NCI-H526 (cell line): ENCODE measurements at places on chromosomes 3 and 15.

- DNase-seq, result no peak
These were observed 49.2 kb upstream of the RARB start for GRCh38 chr3:25378786-25379311.

DNA sequence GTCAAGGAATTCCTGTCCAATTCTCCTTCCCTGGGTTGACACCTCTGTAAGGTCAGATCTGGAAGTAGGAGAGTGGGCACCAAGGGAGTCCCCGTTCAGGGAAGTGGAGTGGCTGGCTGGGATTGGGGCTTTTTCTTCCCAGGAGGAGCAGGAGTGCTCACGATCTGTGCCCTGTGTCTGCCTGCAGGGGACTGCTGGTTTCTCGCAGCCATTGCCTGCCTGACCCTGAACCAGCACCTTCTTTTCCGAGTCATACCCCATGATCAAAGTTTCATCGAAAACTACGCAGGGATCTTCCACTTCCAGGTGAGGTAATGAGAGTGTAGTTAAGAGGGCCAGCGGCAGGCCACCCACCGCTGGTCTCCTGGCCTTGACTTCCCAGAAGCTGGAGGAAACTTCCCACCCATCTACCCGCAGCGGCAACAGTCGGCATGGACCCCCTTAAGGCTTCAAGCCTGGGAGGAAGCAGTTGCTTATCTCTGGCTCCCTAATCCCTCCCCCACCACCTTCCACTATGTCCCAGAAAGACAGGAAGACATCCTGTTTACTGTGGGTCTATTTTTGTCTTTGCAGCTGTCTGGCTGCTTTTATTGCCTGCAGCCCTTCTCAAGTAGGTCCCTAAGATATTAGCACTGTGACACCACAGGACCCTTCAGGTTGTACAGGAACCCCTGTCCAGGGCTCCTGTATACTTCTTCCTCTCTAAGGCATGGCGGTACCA, 26.8 kb downstream of the CAPN3 start:
- DNase-seq, result no peak

- DNase-seq, result no peak
These were observed 4.8 kb downstream of the CLN6 start for GRCh38 chr15:68224546-68225250.

DNA sequence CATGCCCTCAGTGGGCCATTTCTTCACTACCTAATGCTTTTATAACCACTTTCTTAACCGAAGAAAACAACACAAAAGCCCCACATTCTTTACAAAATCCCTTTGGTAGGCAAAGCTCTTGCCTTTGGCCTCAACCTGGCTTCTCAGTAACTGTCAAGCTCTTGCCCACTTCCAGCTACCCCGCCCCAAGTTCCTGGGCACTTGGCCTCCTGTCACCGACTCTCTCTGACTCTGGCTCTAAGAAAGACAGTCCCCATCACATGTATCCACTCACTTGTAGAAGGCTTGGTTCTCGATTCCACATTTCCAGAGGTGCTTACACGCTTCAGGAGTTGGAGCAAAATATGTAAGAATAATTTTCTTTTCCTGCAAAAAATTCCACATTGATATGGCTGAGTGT, 61.1 kb downstream of the WDR76 start:
- no peak for DNase-seq

- DNase-seq, result no peak
These were observed 222.4 kb downstream of the OXSM start for GRCh38 chr3:26012241-26012745.

DNA sequence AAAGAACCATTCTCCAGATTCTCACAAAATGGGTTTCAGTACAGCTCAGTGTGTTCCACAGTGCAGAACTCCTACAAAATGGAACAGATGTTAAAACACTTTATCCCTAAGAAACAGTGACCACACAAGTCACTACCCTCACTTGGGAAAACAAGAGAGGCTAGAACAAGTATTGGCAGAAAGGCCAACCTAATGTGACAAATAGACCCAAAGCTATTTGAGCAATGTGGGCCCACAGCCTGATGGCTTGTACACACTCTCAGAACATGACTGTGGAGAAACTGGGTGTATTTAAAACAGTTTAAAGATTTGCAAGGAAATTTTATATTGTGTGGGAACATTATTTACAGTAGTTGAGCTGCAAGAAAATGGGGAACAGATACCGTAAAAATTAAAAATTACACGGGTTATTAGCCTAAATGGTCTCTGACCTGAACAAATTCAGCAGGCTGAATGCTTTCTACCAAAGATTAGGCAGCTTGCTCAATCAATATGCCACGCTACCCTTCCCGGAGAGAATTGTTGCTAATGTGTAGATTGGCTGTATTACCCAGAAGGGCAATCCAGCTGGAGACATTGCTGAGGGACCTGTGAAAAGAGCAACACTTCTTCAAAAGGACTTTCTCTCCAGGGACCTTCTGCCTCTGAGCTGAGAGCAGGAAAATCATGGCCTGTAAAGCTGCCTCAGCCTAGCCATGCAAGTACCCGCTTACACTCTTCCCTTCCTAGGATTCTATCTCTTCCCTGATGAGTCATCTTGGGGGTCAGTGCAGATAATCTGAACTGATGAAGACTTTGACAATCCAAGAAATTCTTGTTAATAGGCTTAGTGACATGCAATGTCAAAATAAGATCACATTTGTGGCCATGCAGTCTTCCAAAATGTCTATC, 97.1 kb downstream of the STRIT1 start:
- no peak for DNase-seq

DNA sequence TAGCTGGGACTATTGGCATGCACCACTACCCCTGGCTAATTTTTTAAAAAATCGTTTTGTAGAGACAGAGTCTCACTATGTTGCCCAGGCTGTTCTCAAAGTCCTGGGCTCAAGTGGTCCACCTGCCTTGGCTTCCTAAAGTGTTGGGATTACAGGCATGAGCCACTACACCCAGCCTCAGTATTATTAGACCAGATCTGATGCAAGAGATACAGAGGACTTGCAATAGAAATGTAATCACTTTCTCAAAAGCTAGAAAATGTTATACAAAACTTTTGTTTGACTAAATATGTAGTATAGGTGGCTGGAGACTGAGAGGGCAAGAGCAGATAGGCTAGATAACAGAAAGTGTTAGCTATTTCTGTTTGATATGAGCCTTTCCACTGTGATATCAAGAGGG, 531.9 kb downstream of the SOX2 start:
- no peak for DNase-seq

GRCh38 chr3:4897765-4898453, 81.3 kb upstream of the BHLHE40 start:
- DNase-seq, result no peak

- no peak for DNase-seq
These were observed 16.0 kb downstream of the SLC51A start for GRCh38 chr3:196232154-196232881.

DNA sequence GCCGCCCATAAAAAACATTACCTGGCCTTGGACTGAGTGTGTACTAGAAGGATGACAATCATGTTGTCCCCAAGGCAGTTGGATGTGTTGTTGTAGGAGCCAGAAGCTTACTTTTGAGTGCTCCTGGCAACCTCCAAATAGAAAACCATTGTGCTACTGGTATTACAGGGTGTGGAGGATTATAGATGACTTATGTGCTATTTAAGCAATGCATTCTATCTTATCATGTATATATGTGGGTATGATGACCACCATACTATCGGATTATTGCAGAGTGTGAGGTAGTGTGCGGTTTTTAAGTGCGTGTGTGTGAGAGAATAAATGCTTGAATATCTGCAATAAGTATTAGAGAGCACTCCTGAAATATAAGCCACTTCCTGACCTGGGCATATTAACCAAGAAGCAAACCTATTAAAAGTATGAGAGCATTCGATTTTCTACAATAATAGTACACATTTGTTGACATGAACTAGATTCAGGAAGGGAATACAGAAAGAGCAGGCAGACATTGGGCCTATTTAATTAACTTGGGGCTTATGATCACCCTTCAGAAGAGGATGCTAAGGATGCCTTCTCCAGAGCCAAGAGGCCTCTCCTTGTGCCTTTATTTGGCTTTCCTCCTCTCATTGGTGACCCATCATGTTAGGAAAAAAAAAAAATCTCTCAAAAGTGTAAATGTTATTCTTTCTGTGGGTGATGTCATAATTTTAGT, 11.7 kb upstream of the MBNL1 start:
- no peak for DNase-seq

DNA sequence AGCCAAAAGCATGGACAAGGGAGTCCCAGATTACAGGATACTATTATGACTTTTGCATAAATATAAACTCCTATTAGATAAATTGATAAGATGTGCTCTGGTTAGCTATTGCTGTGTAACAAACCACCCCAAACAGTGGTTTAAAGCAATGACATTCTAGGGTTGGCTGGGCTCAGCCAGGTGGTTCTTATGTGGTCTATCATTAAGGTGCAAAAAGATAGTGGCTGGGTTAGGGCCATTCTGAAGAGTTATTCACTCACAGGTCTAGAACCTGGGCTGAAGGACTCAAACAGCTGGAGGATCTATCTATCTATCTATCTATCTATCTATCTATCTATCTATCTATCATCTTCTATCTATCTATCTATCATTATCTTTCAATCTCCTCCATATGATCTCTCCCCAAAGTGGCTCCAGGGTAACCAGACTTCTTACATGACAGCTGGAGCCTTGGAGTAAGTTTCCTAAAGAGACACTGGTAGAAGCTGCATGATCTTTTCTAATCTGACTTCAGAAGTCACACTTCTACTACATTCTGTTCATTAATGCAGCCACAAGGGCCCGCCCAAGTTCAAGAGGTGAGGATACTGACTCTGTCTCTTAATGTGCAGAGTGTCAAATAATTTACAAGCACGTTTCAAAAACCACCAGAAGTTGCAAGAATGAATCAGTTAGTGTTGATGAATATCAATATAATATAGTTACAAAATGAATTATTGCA, 74.9 kb upstream of the XCR1 start:
- DNase-seq, result no peak

DNA sequence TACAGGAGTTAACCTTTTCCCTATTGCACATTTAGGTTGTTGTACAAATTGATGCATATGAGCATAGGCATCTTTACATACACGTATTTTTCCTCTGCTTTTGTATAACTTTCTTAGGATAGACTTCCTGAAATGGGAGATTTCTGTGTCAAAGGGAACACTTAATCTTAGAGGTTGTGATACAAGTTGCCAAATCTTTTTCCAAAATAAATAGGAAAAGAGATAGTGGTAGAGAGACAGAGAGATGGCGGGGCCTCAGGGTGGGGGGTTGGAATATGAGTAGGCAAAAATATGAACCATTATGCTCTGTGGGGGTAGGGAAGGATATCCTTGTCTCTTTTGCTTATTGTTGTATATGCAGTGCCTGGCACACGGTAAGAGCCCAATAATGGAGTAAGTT, 70.7 kb upstream of the UBE2E1 start:
- DNase-seq, result no peak

DNA sequence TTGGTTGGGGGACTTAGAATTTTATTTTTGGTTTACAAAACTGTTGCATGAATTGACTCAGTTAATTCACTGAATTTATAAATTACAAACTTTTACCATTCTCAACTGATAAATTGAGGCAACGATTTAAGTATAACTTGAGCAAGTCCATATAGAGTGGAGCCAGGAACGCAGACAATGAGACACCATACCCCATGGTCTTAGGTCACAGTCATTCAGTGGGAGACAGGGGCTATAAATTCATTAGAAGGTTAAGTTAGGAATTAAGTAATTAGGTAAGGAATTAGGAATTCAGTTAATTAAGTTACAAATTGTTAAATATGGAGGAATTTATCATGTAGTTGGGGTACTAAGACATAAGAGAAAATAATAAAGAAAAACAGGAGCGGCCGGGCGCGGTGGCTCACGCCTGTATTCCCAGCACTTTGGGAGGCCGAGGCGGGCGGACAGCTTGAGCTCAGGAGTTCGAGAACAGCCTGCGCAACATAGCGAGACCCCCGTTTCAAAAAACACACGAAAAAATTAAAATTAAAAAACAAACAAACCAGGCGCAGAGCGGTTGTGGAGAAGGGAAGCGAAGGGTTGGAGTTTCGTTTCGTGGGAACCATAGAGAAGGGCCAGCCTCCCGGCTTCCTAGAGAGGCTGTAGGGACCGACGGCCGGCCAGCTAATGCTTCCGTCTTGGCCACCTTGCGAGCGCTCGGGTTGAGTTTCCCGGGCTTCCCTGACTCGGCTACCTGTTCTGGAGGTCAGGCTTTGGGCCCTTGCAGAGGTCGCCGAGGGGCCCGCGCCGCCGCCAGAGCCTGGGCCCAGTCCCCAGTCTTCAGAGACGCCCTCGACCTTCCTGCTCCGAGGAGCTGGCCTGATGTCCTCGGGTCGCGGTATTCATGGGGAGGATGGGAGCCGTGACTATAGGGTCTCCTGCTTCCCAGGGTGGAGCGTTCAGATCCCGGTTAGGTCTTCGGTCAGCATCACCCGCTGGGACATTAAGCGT, at the start of gene ZNF619:
Gene ZNF619, plus strand, starts transcription at position 645 of the 993 bp plus-strand sequence. CDS start 858 bp downstream, outside the sequence.
- peak; percentile 73 for DNase-seq

DNA sequence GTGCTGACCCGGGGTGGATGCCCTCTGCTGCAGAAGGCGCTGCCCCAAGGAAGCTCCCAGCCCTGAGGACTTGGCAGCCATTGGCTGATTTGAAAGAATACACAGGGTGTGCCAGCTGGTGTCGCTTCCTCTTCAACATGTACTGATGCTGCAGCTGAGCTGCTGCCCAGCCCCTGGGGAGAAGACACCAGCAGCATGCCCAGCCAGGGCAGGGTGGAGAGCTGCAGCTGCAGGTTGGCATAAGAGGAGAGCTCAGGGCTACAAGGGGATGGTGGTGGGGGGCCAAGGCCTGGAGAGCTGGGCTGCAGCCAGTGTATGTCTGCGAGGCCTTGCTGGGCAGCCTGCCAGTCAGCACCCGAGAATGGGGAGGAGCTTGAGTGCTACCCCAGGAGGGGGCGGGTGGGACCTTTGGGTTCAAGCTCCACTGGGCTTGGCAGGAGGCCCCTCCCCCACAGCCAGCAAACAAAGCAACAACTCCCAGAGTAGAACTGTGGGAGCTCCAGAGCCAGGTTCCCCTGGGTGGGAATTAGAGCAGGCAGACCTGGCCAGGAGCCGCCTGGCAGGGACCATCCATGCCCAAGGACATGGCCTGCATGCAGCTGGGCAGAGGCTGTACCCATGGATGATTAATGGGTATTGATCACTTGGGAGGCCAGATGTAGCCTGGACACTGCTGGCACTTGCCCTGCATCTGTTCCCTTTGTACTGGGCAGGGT, 9.2 kb upstream of the SEMA4B start:
- DNase-seq, result peak; percentile 89

GRCh38 chr3:165638034-165638433, 199.2 kb downstream of the BCHE start:
- no peak for DNase-seq

GRCh38 chr15:39192979-39193560, 387.8 kb upstream of the THBS1 start:
- no peak for DNase-seq

GRCh38 chr15:70528270-70528706, 235.1 kb downstream of the UACA start:
- DNase-seq, result no peak

- DNase-seq, result no peak
These were observed 627.6 kb upstream of the TBL1XR1 start for GRCh38 chr3:177824841-177825240.

- no peak for DNase-seq
These were observed 340.8 kb downstream of the LRRC3B start for GRCh38 chr3:26963361-26963743.

- no peak for DNase-seq
These were observed 848.6 kb downstream of the ROBO1 start for GRCh38 chr3:78919021-78919755.

- DNase-seq, result no peak
These were observed 408.0 kb downstream of the MECOM start for GRCh38 chr3:169255511-169255910.
